ENCODE measurements at places on chromosomes 11 and 22. TPM values are rescaled to one million over a fixed set of nuclear protein-coding genes. Genes with fewer than 3 reads are reported as not detected.

DNA sequence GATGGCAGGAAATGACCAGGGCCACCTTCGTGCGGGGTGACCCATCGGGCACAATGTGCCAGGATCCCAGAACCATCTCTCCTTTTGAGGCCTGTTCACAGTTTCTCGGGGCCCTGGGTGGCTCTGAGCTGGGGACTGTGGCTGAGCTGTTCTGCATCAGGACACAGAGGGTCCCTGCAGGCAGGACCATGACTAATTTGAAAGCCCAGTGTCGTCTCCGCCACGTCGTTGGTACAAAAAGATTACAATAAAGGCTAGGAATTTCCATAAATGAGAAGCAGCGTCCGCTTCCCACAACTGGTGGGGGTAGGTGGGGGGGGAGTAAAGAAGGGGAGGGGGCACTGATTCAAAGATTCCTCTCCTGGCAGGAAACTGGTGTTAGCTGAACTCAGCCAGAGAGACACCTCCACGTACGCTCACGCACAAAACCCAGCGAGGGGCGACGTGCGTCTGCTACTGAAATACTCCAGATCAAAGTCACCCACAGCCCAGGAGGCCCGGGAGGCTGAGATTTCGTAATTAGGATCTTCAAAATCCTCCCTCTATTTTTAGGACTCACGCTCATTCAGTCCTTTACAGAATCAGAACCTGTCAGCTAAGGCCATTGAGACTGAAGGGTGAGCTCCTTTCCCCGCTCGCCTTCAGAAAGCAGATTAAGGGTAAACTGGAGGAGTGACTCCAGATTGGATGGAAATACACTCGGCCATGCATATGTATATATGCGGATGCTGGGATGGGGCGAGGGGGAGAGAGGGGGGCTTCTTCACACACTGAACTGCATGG, 11.0 kb downstream of the MN1 start:
- DNase-seq, result no peak

GRCh38 chr11:110455718-110456117, 26.0 kb downstream of the FDX1 start:
- DNase-seq, result no peak

Gene OR2AT4
- total RNA-seq, result not detected

DNA sequence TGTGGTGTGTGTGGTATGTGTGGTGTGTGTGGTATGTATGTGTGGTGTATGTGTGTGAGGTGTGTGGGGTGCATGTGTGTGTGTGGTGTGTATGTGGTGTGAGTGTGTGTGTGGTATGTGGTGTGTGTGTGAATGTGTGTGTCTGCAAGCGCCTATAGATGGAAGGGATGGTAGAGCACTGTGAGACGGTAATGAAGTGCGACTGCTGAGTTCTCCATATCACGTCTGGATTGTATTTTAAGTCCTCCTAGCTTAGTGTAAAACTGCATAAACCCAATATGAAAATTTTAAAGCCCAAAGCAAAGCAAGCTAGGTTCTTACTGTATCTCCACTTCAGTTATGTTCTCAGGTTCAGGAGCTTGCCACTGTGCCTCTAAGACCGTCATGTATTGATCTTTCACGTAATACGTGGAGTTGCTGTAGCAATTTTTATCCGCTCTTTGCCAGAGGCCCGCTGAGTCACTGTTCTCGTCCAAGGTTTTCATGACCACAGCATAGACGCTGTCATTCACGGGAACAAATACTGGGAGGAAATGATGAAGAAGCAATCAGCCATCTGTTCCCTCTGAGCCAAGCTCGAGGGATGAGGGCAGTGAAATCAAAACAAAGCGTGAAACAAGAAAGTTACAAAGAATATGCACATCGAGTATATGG, 5.5 kb downstream of the PLET1 start:
- DNase-seq, result no peak

Gene TCN2
- 13.7 TPM for total RNA-seq

DNA sequence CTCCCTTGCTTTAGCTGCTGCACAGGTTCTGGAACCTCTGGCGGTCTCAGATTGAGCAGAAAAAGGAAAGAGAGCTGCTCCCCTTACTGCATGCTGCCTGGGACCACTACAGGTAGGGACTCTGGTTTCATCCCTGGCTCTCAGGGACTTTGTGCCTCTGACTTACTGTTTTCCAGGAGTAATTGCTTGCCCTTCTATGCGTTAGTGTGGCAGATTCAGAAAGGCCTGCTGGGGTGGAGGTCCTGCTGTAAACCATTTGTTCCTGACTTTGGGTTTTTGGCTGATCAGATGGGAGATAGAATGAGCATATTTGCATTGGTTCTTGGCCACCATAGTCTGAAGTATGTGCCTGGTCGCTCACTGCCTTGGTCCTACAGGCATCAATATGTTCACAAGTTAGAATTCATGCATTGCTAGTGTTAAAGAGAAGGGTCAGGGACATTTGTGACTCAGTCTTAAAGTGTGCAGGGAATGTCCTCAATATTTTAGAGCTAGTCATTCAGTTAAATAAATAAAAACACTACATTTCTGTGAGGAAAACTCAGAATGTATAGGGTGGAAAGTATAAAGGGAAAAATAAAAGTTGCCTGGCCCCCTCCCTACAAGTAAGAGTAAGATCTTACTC, 78.0 kb downstream of the PISD start:
- DNase-seq, result no peak

Gene ANO1
- total RNA-seq, result 44.9 TPM

DNA sequence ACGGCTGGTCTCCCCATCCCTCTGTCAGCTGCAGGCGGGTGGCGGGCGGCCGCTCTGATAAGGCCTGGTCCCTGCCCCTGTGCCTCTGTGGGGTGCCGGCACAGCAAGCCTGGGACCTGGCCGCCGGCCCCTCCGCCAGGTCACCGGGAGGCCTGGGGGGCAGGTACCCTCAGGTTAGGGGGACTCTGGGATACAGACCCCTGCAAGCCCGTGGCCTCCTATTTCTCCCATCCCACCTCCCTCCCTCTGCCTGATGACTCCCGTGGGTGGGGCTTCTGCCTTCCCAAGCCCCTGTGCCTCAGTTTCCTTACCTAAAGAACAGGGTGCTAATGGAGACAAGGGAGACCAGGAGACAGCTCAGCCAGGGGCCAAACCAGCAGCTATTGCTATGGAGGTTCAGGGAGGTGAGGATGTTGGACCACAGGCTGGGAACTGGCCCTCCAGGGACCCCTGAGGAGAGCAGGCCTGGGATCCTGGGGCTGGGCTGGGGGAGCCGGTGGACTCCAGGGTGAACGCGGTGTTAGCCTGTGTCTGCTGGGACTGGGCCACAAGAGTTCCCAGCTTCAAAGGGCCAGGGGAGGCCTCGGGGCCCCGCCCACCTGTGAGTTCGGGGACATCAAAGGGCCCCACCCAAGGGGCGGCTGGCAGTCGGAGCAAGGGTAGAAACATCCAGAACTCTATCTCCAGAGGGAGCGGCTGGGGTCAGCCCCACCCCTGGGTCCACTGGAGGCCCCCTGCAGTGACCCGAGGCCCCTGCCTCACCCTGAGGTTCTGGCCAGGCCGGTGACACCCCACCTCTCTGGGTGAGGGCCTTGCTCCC, 32.0 kb upstream of the TH start:
- peak; percentile 12 for DNase-seq

Gene ROBO4
- 18.8 TPM for total RNA-seq

Gene FAM227A
- not detected for total RNA-seq

DNA sequence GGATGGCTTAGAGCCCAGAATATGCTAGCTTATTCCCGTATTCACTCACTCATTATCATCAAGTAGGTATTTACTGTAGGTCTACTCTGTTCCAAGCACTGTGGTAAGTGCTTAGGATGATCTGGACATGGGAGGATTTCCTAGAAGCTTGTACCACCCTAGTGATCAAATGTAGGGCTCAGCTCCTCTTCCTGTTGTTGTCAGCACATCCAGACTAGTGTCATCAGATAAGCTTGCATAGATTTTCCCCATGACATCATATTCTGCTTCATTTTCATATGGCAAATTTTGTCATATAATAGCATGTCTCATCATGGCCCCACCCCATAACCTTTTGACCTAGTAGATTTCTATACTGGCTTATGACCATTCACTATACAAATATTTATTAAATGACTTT, 19.3 kb upstream of the NUCB2 start:
- no peak for DNase-seq

GRCh38 chr11:88619656-88620385, 282.3 kb upstream of the CTSC start:
- no peak for DNase-seq

Gene ZNF214
- 1.8 TPM for total RNA-seq

DNA sequence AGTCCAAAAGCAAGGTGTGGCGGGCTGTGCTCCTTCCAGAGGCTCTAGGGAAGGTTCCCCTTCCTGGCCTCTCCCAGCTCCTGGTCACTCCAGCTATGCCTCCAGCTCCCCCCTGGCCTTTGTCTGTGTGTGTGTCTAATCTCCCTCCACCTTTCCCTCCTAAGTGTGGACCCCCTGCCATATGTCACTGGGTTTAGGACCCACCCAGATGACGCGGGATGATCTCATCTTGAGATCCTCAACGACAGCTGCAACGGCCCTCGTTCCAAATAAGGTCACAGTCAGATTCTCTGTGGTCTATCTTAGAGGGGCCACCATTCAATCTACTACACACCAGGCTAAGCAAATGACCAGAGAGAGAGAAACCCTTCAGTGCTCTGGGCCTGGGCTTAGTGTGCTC, 107.9 kb downstream of the ARHGAP8 start:
- no peak for DNase-seq

Gene MS4A7
- total RNA-seq, result 47.8 TPM

DNA sequence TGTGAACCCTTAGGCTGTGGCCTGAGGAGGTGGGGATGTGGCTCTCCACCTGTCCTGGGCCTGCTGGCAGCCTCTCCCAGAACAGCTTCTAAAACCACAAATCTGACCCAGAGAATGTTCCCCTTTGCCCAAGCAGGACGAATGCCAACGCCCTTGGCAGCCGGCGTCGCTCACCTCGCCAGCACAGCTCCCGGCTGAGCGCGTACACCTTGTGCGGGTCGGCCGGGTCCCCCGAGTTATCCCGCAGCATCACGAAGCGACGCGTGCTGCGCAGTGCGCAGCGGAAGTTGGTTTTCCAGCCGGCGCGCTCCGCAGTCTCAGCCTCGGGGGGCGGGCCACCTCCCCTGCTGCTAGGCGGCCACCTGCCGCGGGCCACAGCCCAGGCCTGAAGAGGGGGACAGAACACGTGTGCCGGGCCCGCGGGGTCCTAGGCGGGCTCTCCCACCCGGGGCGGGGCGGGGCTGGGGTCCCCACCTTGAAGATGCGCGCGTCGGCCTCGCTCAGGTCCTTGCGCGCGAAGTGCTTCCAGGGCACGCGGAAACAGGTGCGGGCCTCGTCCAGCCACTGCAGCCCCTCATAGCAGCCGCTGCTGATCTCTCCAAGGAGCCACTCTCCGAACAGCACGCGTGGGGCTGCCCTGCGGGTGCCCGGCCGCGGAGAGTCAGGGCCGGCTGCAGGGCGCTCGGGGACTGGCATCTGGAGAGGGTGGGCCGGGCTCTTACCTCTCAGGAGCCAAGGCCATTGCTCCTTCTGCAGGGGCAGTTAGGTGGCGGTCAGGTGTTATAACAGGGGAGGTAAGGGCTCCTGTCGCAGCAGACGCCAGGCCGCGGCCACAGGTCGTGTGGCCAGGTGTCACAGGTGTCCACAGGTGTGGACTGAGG, 887 bp downstream of the IRF7 start:
- DNase-seq, result peak; percentile 90

Gene SYT7
- total RNA-seq, result 69.4 TPM

DNA sequence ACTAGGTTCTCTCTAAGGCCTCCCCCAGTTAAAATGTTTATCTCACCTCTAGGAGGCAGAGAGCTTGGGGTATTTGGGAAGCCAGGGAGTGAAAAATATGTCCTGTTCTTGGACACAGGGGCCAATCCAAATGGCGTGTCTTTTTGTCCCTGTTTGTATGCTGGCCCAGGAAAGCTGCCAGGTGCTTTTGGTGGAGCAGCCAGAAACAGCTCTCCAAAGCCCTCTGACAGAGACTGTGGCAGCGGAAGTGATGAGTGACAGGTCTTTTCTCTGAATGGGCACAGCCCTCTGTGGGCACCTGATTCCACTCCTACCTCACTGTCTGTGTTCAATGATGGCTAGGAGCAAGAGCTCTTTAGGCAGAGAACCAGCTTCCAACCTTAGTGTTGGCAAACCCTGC, 106.4 kb upstream of the KIRREL3 start:
- peak; percentile 74 for DNase-seq

GRCh38 chr11:64585150-64585549, 5.9 kb upstream of the SLC22A12 start:
- DNase-seq, result peak; percentile 23

Gene NAALAD2
- 0.63 TPM for total RNA-seq

- no peak for DNase-seq
These were observed 87.2 kb downstream of the MYO18B start for GRCh38 chr22:25829237-25829636.

- no peak for DNase-seq
These were observed 5.1 kb upstream of the P2RX6 start for GRCh38 chr22:21009638-21010425.

Gene RAB38
- 0.87 TPM for total RNA-seq

DNA sequence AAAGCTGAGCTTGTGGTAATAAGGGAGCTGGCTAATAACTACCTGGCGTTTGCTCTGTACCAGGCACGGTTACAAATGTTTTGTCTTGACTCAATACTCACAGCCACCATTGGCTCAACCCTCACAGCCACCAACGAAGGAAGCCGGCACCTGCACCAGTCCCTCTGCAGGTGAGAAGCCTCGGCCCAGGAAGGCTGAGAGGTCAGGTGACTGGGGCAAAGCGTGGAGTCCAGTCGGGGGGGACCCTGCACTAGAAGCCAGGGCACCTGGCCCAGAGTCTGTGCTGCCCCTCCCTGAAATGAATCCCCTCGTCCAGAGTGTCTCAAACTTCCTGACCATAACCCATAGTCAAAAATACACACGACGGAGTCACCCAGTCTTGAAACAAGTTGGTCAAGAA, 90.1 kb downstream of the PHF21B start:
- peak; percentile 23 for DNase-seq

- DNase-seq, result no peak
These were observed 46.4 kb downstream of the QSER1 start for GRCh38 chr11:32939046-32939445.

GRCh38 chr22:42277988-42278776, 7.7 kb upstream of the TCF20 start:
- DNase-seq, result no peak

GRCh38 chr22:46172522-46173110, 22.3 kb downstream of the PPARA start:
- DNase-seq, result no peak

Gene SPTBN2
- total RNA-seq, result 60.9 TPM

Gene MAP6
- 0.53 TPM for total RNA-seq

DNA sequence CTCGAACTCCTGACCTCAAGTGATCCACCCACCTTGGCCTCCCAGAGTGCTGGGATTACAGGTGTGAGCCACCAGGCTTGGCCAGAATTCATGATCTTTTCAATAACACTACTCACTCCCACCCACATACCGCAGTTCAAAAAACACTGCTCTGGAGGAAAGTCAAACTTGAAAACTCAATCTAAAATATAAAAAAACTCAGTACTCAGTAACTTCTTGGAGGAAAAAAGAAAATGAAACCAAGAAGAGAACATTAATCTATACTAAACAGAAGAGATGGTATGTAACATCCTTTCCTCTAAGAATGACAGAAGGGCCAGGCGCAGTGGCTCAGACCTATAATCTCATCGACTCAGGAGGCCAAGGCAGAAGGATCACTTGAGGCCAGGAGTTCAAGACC, 58.3 kb downstream of the MRTFA start:
- no peak for DNase-seq

- no peak for DNase-seq
These were observed 539.3 kb downstream of the OPCML start for GRCh38 chr11:132992838-132993631.

All from right lobe of liver (tissue), 6 donors.